K562 (cell line): ENCODE measurements at places on chromosomes 1 and 21.

GRCh38 chr1:26784886-26785285 lies 2.9 kb upstream of the PIGV start:
- DNase-seq: no peak

- no peak for DNase-seq
Measured at GRCh38 chr1:200969726-200970561, 53.6 kb downstream of the KIF21B start.

DNA sequence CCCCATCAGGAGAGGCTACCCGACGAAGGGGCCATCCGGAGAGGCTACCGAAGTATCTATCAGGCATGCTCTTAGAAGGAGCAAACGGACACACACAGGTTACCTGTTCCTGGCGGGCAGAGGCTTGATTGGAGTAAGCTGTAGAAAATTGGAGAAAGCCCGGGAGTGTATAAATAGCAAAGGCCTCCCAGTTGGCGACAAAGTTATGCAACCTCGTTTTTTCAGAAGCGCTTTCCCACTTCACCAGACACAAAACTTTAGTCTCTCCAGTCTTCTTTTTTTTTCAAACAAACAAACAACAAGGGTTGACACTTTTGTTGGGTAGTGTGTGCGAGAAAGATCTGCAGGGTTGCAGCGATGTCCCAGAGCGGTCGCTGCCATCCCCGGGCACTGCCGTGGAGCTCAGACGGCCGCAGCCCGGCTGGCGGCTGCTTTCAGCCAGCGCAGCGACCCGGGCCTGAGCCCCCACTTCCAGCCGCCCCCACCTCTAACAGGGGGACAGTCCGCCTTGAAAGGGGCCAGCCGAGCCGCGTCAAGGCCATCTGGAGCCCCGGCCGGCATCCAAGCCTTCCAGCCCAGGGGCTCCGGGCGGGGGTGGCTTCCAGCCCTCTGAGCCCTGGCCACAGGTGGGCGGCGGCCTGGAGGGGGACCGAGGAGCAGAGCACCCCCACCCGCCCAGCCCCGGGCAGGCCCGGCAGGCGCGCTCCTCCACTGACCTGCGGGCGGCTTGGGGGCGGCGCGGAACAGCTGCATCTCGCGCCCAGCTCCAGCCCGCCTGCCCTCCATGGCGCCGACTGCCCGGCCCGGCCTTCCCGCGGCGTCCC lies 616 bp downstream of the MCOLN3 start:
- no peak for DNase-seq

- no peak for DNase-seq
Measured at GRCh38 chr21:42232176-42232825, 13.4 kb downstream of the ABCG1 start.

- no peak for DNase-seq
Measured at GRCh38 chr1:212218065-212218464, 67.1 kb upstream of the PPP2R5A start.
